ENCODE measurements at places on chromosomes 16 and 17. TPM values are rescaled to one million over a fixed set of nuclear protein-coding genes. Genes with fewer than 3 reads are reported as not detected.

DNA sequence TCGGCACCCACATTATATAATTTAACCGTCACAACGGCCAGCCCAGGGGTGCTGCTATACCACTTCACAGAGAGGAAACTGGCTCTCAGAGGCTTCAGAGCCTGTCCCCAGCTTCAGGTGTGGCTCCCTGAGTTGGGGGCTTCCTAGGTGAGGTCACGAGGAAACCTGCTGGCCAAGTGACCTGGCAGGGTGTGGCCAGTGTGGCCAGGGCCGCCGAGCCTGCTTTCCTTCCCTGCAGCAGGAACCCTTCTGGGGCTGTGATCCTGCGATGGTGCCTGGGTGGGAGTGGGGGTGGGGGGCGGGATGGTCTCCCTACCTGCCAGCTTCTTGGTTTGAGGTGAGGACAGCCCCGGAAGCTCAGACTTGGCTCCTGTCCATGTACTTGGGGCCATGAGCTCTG lies 39.9 kb downstream of the ADCY7 start:
- no peak for DNase-seq

The GP2 gene
- not detected for total RNA-seq

GRCh38 chr16:3431779-3432219 lies 11.5 kb downstream of the ZNF597 start:
- DNase-seq = peak; percentile 53

The AHSP gene
- not detected for total RNA-seq

GRCh38 chr17:79645777-79646088 lies 34.9 kb upstream of the RBFOX3 start:
- DNase-seq = no peak

The HOXB13 gene
- 3.2 TPM for total RNA-seq
